CD4-positive, alpha-beta T cell treated with Interleukin-15 for 4 hours (primary cell): ENCODE measurements at places on chromosomes 5 and 9.

- DNase-seq = no peak
Measured at GRCh38 chr5:93717162-93717561, 24.2 kb downstream of the POU5F2 start.

DNA sequence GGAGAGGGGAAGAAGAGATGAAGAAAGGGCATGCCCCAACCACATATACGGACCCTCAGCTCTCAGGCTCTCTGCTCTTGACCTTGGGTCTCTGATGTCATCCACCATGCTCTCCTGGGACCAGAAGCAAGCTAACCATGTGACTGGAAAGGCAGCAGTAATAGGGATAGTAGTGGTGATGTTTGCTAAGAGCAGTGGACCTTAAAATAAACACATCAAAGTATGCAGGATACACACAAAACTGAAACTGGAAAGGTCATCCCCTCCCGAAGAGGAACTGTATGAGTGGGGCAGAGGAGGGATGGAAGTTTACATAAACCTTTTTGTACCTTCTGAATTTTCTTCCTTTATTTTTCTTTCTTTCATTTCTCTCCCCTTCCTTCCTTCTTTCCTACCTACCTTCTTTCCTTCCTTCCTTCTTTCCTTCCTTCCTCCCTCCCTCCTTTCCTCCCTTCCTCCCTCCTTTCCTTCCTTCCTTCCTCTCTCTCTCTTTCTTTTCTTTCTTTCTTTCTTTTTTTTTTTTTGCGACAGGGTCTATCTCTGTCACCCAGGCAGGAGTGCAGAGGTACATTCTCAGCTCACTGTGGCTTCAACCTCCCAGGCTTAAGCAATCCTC is 8.1 kb upstream of the PTPN3 start:
- DNase-seq = no peak

DNA sequence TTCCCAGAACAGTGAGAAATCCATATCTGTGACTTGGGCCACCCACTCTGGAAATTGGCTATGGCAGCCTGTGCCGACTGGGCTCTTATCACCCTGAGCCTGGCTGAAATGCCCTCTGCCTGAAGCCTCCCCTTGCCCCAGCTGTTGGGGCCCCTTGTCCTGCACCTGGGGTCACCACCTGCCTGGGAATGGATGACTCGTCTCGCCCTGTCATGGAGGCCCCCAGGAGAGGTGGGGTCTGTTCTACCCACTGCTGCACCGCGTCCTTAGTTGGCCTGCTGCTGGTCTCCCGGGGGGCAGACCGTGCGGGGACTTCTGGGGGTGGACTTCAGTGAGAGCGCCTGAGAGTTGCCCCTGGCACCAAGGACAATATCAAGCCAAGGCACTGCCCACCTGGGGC is 46.6 kb upstream of the COL5A1 start:
- no peak for DNase-seq

DNA sequence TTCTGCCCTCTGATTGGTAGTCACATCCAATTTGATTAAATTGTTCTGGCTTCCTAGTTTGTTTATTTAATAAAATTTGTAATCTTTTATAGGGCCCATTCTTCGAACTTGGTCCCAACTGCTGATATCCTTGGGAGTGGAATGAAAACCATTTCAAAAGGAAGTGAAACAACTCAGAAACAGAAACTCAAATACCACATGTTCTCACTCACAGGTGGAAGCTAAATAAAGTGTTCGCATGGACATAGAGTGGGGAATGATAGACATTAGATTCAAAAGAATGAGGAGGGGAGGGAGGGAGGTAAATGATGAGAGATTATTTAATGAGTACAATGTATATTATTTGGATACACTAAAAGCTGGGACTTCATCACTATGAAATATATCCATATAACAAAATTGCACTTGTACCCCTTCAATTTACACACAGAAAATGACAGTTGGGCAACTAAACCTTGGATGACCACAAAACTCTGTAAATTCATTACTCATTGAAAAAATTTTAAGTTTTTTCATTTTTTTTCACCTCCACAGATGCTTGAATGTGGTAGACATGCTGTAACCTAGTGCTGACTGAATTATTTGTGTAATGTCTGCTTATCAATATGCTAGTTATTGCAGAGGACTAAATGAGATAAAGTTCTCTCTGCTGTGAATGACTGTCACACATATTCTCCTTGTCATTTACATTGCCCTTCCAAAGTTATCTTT is 16.0 kb downstream of the ATP10B start:
- no peak for DNase-seq

DNA sequence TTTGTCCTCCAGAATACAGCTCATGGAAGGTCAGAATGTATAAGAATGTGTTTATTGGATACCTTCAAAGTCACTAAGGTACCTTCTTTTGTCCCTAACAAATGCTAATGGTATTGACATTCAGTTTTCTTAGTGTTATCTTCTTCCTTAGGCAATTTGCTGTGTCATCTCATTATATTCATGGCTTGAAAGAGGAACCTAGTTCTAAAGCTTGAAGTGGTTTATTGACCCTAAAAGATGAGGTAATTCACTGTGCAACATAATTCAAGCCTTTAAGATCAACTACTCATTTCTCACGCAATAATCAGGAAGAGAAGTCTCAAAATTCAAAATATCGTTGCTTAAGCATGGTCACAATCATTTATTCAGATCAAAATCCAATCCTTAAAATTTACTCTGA is 342.7 kb upstream of the RIOK2 start:
- DNase-seq = no peak

DNA sequence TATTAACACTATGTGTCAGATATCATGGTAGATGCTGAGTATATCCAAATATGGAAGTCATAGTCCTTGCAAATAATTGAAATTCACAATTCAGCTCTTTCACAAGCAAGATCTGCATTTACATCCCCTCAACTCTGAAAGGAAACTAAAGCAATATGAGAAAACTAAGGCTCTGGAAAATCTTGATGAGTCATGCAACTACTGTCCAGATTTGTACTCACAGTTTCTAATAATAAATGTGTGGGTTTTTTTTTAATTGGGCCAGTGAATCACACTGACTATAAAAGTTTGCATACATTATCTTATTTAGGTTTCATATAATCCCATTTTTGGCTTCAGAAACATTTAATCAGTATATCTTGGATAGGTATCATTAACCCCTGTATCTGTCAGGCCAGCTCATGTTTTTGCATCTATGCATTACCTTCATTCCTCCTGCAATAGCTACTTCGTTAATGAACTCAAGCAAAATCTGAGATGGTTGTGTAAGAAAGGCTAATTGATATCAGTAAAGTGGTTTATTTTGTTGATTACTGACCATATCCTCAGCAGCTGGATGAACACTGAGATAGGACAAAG is 58.7 kb upstream of the PRR16 start:
- no peak for DNase-seq

DNA sequence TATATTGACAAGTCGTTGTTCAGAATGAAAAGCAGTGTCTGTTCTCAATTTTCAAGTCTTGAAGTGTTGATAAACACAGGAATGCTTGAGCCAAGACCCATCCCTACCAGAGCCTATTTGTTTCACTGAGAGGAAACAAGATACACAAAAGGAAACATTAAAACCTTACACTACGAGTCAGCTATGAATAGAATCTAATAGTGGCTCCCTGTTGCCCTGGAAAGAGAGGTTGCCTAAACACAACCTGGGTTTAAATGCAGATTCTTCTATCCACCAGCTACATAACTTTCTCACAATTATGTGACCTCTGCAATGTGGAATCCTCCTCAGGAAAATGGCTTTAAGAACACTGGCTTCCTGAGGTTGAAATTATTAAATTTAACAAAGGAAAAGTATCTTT is 29.1 kb upstream of the BNC2 start:
- DNase-seq = no peak

DNA sequence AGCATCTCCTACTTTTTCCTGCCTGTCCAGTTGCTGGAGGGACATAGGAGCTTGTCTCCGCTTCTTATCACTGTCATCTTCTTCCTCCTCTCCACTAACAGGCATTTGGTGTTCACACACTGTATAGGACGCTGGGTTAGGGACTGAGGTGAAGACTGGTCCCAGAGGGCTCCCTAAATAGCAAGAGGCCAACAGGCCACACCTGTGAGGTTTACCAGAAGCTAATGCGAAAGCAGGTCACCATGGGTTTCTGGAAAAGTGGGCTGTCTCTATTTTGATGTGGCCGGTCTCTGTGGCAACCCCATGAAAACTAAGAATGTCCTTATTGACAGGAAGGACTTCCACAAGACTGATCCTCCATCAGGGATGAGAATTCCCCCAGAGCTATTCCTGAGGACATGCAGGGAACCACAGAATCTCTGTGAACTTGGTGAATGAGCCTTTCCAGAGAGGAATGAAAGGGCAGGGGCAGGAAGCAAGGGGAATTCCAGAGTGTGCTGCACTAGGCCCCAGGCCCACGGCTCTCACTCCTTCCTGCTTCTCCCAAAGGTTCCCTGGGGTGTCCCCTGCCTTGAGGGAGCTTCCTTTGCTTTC is 61.7 kb downstream of the DAP start:
- DNase-seq = no peak

DNA sequence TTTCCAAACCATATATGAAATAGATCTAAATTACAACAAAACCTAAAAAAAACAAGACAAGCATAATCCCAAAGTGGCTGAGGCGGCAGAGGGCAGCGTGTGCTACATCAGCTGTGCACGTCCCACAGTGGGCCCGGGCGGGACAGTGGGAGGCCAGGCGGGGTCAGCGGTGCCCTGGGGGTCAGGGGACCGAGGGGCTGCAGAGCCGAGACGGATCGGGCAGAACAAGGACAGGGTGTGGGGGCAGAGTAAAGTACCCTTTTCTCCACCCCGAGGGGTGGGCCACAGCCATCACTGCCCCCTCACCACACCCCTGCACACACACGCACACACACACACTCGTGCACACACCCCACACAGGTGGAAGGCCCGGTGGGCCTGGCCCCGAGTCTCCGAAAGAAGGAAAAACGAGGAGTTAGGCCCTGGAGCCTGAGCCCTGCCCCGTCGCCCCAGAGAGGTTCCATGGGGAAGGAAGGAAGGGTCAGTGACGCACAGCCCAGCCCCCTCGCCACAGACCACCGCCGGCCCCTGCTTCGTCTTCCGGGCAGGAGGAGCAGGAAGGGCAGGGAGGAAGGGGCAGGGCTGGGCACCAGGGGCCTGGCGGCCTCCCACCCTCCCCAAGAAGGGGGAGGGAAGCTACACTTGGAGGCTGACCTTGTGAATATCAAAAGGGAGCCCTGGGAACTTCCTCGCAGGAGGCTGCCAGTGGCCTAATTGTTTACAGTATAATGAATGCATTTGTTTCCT is 49.6 kb upstream of the UBAC1 start:
- no peak for DNase-seq

GRCh38 chr9:89364666-89365531 is 46.6 kb downstream of the SECISBP2 start:
- DNase-seq = no peak

GRCh38 chr5:95668216-95668615 is 14.6 kb downstream of the SPATA9 start:
- DNase-seq = no peak

DNA sequence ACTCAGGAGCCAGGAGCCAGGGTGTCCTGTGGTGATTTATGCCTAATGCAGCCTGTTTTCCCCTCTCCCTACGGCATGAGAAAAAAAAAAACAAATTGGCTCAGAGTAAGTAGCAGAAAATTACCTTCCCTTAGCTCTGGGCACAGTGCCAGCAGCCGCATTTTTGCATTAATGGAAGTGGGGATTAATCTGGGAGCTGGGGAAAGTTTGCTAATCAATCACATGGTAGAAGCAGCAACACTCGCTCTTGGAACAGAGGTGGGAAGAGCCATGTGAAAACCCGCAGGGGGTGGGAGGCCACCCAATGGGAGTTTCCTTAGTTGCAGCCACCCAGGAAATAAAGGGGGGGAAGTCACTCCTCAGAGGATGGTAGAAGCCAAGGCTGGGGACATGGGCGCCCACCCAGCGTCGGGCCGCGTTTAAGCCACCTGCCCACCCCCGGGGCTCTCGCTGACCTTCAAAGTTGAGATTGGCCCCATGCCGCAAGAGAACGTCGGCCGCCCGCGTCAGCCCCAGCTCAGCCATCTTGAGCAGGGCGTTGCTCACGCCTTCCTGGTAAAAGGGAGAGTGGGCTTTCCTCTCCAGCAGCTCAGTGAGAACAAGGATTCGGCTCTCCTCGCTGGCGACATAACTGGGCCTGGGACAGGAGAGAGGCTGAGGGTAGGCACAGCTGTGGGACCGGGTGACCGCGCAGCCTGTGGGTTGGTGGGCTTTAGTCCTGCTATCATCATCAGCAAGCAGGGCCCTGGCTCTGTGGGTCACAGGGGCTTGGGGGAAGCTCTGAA is 1.7 kb downstream of the ASB6 start:
- no peak for DNase-seq

GRCh38 chr9:121927081-121927480 is 166.0 kb downstream of the TTLL11 start:
- no peak for DNase-seq

GRCh38 chr9:120876842-120877240 is at the start of gene PHF19:
Gene PHF19, minus strand, starts transcription at chr9:120877188. Its CDS starts 2,447 bp downstream, at chr9:120874741.
- peak; percentile 25 for DNase-seq

- peak; percentile 29 for DNase-seq
Measured at GRCh38 chr5:115586525-115587146, 15.6 kb downstream of the TICAM2 start.

GRCh38 chr9:123026425-123026824 is 7.0 kb upstream of the GPR21 start:
- no peak for DNase-seq

DNA sequence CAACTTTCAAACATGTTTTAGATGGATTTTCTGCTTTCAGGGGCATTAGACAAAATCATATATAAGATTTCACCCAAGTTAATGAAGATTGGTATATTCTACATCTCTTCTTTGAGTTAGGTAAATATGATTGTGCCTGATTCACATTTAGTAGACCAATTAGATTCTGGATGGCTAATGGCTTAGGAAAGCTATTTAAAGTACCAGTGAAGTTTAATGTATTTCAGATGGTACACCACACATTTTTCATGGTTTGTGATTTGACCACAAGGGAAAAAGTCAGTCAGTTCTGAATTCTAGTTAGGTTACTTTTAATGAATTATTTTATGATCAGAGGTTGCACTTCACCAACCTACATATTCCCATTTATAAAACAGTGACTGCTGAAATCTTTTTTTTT is 409.7 kb downstream of the ADGRV1 start:
- DNase-seq = no peak

GRCh38 chr9:122158202-122158601 is 1.4 kb downstream of the NDUFA8 start:
- DNase-seq = peak; percentile 12

GRCh38 chr9:68762570-68762969 is 57.5 kb downstream of the PIP5K1B start:
- DNase-seq = no peak

- DNase-seq = no peak
Measured at GRCh38 chr5:19739671-19740070, 248.3 kb downstream of the CDH18 start.

DNA sequence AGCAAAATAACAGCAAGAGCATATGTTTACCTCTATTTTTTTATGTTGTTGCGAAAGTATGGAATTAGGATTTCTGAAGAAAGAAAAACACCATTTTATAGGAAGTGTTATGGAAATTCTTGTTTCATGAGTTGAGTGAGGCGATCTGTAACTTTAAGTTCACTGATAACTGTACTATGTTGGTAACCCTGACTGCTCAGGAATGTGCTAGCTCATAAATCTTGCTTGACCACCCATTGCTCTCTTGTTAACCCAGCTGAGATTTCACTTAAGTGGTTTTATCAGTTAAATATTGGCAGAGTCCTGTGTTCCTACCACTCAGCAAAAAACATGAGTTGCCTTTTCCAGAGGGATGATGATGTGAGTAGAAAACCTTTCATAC is 91.1 kb upstream of the STARD4 start:
- DNase-seq = no peak

GRCh38 chr5:153974131-153974812 is 64.4 kb downstream of the FAM114A2 start:
- DNase-seq = peak; percentile 43
